NCI-H2171 treated with DMSO at 0.1 percent for 48 hours (cell line): ENCODE measurements at places on chromosomes 7 and 10.

DNA sequence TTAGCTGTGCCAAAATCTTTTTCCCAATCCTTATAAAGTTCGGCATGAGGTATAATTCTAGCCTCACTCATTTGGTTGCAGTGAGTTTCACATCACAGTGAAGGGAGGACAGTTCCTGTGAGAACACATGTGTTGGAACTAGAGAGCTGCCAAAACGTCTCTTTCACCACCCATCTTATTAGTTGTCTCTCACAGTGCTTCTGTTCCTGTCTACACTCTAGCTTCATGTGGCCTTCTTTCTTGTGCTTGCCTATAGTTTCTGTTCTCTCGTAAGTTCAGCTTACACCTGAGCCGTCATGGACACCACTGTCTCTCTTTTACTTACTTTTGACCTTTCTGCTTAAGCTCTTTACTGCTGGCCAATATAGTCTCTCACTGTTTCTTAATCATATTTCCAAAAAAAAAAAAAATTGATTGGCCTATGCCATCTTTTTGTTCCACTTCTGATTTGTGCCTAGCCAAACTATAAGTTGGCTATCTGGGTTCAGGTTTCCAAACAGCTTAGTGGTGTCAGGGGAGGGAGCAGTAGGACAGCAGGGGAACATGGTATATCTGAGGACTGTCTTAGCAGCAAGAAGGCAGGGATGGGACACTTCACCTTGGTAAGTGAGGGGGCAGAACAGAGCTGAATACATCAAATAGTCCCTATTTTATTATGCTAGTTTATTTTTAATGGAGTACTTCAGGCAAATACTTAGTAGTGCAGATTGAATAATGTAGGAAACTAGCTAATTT lies 38.0 kb downstream of the ZNRF2 start:
- DNase-seq, result no peak

- no peak for DNase-seq
These were observed 20.3 kb upstream of the TOMM7 start for GRCh38 chr7:22842973-22843372.

DNA sequence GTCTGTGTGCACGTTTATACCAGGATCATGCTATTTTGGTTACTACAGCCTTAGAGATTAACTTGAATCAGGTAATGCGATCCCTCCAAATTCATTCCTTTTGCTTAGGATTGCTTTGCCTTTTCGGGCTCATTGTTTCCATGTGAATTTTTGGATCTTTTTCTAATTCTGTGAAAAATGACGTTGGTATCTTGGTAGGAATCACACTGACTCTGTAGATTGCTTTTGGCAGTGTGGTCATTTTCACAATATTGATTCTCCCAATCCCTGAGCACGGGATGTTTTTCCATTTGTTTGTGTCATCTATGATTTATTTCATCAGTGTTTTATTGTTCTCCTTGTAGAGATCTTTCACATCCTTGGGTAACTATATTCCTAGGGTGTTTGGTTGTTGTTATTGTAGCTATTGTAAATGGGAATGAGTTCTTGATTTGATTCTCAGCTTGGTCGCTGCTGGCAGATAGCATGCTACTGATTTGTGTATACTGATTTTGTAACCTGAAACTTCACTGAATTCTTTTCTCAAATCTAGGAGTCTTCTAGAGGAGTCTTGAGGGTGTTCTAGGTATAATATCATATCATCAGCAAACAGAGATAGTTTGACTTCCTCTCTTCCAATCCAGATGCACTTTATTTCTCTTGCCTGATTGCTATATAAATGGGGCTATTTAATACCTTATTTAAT lies 18.2 kb downstream of the SNX8 start:
- no peak for DNase-seq

GRCh38 chr7:45924283-45924682 lies 3.2 kb upstream of the IGFBP3 start:
- DNase-seq, result no peak

DNA sequence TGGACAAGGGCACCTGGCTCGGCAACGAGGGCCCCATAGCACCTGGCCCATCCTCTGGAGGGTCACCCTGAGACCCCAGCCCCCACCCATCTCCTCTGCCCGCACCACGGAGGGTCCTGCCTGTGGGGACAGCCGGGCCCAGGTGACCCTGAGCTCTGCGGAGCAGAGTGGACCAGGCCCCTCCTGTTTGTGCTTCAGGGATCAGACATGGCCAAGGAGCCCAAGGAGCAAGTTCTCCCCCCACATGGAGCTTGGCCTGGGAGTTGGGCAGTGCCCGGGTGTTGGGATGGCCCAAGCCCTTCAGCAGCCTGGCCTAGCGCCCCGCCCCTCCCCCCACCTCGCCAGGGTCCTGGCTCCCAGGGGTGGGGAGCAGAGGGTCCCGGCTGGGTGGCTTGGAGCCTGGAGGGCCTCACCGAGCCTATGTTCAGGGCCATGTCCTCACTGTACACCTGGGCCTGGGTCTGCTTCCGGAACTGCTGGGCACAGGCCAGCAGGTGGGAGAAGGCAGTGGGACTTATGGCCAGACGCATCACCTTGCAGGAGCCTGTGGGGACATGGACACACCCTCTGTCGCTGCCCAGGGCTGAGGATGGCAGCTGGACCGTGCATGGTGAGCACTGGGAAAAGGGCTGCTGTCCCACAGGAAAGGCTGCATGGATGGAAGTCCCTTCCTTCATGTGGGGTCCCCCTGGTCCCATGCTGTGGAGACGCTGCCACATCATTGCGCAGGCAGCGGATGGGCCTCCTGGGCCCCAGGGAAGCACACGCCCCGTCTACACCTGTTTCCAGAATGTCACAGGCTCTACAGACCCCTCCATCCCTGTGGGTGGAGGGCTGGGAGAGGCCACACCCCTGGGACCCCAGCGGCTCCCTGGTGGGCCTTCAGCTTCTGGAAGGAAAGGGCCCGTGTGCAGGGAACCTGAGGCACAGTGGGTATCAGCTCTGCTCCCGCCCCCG lies 49.2 kb upstream of the NKX6-2 start:
- DNase-seq, result no peak
